ENCODE measurements at places on chromosomes 7 and 10. TPM values are rescaled to one million over a fixed set of nuclear protein-coding genes. Genes with fewer than 3 reads are reported as not detected.

RARRES2 gene
- not detected for total RNA-seq

LRIT1 gene
- total RNA-seq = not detected

LAMB1 gene
- total RNA-seq = not detected

LIPJ gene
- not detected for total RNA-seq

MALRD1 gene
- not detected for total RNA-seq

All from activated naive CD4-positive, alpha-beta T cell treated with anti-CD3 and anti-CD28 coated beads, Interleukin-2, amount 10 ng/mL, durations not matched to agents 5 hours and 36 hours (primary cell).